ENCODE measurements at places on chromosomes 16 and 17. TPM values are rescaled to one million over a fixed set of nuclear protein-coding genes. Genes with fewer than 3 reads are reported as not detected.

JPT2 gene
- 61.7 TPM for total RNA-seq

IL17C gene
- total RNA-seq = not detected

BIRC5 gene
- total RNA-seq = 50.1 TPM

CSH1 gene
- not detected for total RNA-seq

WNK4 gene
- total RNA-seq = 3.9 TPM

CDH13 gene
- 47.5 TPM for total RNA-seq

GPR179 gene
- under 0.01 TPM for total RNA-seq

PERCC1 gene
- not detected for total RNA-seq

RAD51C gene
- total RNA-seq = 16.1 TPM

- DNase-seq = peak; percentile 74
Observed at GRCh38 chr17:54948380-54948779, 20.1 kb downstream of the COX11 start.

GRCh38 chr16:9389543-9390207 lies 298.2 kb downstream of the HAPSTR1 start:
- no peak for DNase-seq

DNA sequence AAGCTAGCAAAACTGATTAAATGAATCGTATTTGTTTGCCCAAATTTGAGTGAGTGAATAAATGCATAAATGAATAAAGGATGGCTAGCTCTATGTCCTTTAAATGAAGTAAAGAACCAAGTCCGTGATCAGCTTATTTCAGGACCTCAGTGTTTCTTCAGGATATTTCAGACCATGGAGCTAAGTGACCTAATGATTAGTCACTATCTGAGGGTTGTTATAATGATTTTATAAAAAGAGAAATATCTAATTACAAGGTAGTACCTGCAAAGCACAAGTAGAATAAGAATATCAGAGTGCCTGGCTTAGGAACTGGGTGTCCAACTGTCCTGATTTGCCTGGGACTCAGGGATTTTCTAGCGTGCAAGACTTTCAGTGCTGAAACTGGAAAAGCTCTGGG lies 12.5 kb downstream of the KCNJ2 start:
- DNase-seq = no peak

GRCh38 chr16:13136901-13137300 lies 235.5 kb downstream of the SHISA9 start:
- no peak for DNase-seq

- no peak for DNase-seq
Observed at GRCh38 chr16:17769065-17769464, 298.3 kb upstream of the XYLT1 start.

DNA sequence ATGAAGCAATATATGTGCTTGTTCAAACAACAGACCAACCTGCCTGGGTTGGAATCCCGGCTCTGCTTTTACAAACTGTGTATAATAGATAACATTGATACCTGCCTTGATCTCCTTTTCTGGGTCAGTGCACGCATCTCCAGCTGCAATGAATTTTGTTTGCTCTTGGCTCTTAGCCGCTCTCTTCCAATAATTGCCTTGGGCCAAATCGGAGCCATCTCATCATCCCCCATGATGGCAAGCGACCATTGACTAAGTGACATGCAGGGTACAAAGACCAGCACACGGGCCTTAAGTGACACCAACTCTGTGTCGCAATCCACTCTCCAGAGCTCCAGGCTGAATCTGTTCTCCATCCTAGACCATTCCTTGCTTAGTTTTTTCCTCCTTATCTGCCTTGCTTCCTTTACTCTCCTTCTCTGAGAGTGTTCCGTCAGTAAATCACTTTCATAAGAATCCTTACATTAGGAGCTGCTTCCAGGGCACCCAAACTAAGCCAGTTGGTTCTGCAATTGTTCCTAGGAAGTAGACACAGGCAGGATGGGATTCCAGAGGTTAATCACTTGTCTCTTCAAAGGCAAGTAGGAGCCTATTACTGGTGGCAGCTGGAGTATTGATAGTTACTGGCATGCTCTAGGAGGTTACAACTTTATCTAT lies 134.2 kb downstream of the ABCA8 start:
- DNase-seq = peak; percentile 33

DNA sequence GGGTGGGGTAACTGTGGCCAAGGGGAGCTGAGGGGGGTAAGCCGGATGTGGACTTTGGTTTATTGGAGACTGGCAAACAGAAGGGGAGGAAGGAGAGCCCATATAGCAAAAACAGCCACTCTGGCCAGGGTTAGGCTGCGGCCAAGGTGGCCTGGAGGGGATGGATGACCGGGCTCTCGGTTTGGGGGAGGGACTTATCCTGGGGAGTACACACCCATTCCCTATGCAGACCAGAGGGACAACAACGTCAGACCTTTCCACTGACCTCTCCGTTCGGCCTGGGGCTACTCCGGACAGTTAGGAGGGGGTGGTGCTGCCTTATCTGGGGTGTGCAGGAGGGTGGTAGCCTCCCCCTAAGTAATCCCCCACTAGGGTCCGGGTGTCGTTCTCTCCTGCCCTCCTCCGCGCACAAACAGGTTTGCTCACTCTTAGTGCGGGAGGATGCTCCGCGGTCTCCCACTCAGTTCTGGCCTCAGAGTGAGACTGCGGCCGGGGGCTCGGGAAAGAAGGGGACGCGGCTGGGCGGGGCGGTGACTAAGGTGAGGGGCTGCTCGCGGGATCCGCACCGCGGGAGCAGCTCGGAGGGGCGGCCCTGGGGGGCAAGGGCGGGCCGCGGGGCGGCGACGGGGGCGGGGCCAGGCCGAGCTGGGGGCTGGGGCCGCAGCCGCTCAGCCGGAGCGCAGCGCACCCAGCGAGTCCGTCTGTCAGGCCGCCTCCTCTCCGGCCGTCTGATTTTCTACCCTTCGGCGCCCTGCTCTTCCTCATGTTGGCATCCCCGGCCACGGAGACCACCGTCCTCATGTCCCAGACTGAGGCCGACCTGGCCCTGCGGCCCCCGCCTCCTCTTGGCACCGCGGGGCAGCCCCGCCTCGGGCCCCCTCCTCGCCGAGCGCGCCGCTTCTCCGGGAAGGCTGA lies at the start of gene WNK4:
Gene WNK4 (plus strand): TSS at position 675 of the 915 bp plus-strand sequence. CDS start 89 bp downstream, at position 764.
- peak; percentile 37 for DNase-seq

GRCh38 chr16:25692351-25692741 lies 587 bp downstream of the HS3ST4 start:
- DNase-seq = no peak

DNA sequence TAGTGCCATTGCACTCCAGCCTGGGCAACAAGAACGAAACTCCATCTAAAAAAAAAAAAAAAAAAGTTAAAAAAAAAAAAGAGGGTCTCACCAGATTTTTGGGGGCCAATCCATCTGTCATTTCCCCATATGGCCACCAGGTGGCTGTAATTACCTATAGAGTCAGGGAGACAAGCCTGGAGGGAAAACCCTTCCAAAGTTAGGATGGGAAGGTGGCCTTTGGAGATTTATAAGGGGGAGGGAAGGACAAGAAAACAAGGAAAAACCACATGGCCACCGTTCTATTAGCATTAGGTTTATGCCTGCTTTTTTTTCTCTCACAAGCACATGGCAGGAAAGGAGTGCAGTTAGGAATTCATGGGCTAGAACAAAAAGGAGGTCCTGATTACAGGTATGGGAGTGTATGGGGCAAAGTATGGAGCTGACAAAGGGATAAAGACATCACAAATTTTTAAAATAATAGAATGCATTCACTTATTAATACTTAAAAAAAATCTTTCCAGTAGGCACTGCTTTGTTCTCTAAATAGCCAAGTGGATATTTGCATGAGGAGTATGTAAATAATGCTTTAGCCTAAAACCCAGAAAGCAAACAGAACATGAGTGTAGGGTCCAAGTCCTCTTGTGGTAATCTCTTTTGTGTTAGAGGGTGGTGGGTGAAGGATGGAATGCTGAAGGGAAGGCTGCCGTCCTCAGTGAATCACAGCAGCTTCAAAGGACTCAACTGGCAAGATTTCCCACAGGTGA lies 5.1 kb downstream of the CYB5D1 start:
- DNase-seq = peak; percentile 58

DNA sequence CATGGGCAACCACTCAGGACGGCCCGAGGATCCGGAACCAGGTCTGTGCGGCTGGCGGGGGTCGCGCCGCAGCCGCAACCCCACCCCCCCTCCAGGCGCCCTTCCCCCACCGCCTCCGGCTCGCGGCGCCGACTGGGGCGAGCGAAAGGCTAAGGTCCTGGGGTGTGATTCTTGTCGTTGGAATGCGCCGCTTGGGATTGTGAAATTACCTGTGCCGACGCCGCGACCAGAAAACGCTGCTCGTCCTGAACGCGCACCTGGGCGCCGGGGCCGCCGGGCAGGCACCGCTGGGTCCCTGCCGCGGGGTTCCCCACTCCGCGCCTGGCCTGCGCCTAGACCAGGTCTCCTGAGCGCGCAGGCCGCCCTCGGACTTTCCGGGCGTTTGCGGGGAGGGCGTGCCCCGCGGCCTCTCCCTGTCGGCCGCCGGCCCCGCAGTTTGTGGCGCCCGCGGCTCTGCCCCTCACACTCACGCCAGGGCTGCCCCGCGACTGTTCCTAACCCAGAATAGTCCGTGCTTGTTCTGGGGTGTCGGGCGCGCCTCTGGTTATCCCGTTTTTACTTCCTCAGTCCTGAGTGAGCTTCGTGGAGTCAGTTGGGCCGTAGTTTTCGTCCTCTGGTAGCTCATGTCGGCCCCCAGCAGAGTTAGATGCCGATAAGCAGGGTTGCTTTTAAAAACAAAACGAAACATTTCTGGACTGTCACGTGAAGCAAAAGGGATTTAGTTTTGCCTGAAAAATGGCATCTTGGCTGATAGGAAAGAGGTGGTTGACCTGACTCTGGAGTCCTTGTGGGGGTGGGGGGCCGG lies 147.2 kb downstream of the SPECC1 start:
- DNase-seq = peak; percentile 31

- DNase-seq = no peak
Observed at GRCh38 chr17:2691965-2692780, 19.4 kb downstream of the CLUH start.

GRCh38 chr17:50531428-50532025 lies 1.0 kb upstream of the EPN3 start:
- DNase-seq = no peak

- DNase-seq = no peak
Observed at GRCh38 chr16:23908790-23909189, 73.0 kb downstream of the PRKCB start.

GRCh38 chr16:21560462-21560861 lies 38.9 kb upstream of the METTL9 start:
- DNase-seq = no peak

- peak; percentile 45 for DNase-seq
Observed at GRCh38 chr16:84198401-84198800, 7.4 kb downstream of the ADAD2 start.

DNA sequence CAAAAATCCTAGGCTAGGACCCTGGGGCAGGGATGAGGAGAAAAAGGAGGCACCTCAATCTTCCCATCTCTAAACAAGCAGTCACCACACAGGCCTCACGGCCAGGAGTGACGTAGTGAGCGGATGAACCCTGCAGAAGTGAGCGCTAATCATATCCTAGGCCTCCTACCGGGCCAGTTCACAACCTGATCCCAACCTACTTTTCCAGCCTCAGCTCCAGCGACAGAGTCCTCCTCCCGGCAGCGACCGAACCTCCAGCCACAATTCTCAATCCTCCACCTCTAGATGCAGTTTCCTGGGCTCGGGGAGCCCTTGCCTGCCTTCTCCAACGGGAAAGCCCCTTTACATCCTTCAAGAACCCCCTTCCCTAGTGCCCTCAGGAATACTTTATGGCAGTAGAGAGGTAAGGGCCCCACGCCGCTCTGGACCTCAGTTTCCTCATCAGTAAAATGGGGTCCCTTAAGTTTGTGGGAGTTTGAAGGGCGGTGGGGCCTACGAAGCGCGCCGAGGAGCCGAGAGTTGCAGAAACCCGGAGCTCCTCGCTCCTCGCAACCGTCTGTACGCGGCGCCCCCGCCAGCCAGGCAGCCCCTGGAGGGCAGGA lies 1.4 kb downstream of the ZNF668 start:
- DNase-seq = peak; percentile 46

DNA sequence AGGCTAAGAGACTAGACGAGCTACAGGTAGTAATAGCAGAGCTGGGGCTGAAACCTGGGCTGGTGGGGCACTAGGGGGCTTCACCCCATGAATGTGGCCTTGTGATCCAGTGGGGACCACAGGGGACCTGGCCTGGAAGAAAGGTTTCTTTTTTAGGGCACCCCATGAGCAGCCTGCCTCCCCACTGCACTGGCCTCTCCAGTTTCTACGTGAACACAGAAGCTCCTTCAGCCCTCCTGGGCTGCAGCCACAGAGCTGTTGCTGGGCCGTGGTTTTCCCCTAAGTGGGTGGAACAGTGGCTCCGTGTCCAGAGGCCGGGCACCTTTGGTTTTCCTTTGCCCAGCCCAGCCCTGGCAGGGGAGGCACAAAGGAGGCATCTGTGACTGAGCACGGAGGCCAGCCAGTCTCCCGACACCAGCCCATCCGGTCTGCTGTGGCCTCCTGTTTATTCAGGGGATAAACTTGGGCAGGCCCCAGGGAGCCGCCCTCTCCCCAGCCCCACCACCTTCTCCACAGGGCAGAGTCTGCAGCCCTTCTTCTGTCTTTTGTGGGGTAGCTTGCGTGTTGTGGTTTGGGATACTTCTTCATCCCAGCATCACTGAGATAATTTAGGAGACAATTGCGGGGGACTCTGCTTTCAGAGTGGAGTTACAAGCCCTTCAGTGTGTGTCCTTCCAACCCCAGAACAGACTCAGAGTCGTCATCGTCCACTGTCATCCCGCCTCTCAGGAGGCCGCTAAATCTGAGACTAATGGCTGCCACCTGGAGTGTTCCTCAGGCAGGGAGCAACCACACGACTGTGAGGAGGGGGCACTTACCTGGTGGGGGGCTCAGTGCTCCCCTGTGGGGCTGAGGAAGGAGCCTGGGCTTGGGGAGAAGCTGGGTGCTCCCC lies 85.3 kb downstream of the RAB11FIP4 start:
- DNase-seq = no peak

GRCh38 chr17:63699638-63700527 lies at the start of gene LIMD2:
Gene LIMD2, minus strand, starts transcription at chr17:63700125. Its CDS starts 827 bp downstream, at chr17:63699298.
- peak; percentile 16 for DNase-seq

- no peak for DNase-seq
Observed at GRCh38 chr16:85614338-85615013, 1.4 kb downstream of the GSE1 start.

DNA sequence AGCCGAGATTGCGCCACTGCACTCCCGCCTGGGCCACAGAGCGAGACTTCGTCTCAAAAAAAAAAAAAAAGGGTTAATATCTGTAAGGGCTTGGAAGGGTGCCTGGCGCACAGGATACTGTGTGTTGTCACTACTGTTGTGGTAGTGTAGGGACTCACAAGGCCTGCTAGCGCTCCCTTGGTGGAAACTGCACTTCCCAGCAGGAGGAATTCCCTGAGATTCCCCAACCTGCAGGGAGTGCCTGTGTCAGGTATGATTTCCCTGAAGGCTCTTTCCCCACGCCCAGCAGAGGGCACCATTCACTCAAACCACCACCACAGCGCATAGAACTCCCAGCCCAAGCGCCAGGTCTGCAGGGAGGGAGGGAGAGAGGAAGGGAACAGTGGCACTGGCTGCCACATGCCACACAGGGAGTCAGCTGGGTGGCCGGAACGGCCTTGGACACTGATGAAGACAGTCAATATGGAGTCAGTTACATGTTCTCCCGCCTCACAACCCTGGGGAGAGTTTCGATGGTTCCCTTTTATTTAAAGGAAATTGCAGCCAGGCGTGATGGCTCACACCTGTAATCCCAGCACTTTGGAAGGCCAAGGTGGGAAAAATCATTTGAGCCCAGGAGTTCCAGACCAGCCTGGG lies 32.7 kb upstream of the CDH1 start:
- peak; percentile 66 for DNase-seq

All from fibroblast of villous mesenchyme (primary cell).